HuH-7.5 (cell line): ENCODE measurements at places on chromosomes 11 and 22.

DNA sequence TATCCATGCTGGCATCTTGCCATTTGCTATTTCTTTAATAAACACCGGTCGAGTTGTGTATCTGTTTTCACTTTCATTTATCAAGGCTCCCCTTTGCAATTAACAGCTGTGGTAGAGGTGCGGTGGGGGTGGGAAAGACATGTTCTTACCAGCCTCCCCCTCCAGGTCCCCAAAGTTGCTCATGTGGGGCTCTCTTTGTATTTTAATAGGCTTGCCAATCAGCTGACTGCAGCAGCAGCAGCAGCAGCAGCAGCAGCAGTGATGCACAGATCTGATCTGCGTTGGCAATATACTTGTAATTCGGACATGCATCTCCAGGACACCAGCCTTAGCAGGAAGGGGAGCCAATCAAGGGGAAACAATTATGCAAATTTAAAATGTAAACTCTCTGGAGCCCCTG is 40.3 kb upstream of the E2F8 start:
- DNase-seq = no peak

DNA sequence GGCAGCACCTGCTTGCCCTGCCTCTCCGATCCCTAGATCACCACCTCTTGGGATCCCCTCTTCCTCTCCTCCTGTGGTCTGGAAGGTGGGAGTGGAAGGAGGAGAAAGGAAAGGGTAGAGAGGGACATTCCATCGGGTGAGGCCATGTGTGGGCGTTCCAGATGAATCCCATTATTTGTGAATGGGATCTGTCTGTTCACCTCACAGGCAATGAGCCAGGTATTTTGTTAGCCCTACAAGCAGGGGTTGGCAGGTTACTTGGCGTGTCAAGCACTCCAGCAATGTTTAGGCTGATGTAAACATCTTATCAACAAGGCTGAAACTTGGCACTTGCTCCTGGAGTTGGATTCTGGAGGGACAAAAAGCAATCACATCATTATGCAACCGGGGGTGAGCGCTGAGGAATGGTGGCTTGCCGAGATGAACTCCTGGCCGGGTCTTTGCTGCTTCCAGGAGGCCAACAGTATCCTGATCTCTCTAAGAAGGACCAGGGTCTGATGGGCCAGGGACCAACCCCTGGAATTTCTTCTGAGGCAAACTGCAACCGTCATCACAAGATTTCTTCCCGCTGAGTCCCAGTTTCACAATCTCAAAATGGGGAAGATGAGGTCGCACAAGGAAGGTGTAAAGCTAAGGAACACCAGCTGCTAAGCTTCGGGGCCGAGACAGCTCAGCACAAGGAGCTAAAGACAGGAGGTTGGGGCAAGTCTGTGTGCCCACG is 7.8 kb downstream of the ADAMTS8 start:
- no peak for DNase-seq

DNA sequence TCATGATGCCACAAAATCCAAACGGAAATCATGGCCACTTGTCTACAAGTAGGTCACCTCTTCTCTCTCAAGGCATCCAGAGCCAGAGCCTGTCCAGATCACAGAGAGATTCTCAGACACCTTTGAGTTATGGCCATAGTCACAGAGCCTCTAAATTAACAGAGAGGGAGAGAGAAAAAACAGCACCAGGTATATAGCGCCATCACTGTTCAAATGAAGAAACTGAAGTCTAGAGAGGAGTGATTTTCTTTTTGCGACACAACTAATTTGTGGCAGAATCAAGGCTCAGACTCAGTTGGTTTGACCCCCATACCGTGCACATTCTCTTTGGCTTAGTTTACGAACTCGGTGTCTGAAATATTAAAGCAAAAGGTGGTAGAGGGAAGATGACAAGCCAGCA is 512.9 kb downstream of the NTM start:
- no peak for DNase-seq

DNA sequence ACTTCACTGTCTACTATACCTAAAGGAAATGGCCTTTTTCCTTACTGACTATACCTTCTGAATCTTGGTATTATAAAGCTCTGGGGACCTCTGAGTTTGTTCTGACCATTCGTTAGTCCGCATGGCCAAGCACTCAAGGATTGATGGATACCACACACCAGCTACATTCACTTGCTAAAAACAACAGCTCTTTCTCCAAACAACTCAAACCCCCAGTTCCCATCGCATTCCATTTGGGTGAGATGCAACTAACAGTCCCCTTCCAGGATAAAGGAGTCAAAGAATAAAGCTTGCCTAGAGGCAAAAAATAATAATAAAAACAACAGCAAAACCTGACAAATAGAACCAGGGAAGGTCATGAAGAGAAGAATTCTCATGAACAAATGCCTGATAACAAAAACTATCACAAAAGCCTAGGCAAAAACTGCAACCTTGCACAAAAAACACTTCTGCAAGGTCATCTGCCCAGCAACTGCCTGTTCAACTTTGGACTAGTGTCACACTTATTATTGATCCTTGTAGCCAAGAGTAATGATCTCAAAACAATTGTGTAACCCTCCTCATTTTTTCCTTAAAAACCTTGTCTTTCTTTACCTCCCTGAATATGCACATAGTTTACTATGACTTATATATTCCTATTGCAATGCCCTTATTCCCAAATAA is 139.0 kb upstream of the GUCY1A2 start:
- DNase-seq = no peak

- DNase-seq = no peak
Measured at GRCh38 chr11:18379201-18379600, 15.2 kb upstream of the LDHA start.

DNA sequence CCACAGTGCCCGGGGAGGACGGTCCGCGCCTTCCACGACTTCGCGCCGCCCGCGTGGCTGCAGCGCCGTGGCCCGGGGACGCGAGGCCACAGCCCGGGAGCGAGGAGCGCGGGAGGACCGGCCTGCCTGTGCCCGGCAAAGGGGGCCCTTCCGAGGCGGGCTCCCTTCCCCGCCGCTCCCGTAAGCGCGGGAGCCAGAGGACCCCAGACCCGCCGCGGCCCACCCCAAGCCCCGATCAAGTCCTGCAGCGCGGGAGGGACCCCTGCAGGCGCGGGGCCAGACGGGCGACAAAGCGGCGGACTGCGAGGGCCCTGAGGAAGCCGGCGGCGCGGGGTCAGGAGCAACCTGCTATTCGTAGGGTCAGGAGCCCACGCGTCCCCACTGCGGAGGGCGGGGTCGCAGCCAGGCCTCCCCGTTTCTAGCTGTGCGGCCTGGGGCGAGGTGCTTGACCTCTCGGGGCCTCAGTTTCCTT is 110.3 kb downstream of the WNT7B start:
- DNase-seq = no peak

DNA sequence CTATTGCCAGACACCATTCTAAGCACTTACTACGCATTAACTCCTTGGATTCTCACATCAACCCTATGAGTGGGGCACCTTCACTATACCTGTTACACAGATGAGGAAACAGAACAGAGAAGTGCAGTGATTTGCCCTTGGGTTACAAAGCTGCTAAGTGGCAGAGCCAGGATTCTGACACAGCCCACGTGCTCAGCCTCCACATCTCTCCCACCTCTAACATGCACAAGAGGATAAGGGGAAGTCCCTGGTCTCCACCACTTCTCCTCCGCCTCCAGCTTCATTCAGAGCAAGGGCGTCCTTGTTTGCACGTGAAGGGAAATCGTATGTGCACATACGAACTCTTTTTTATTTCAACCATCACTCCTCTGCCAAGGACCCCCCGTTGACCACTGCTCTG is 53.7 kb downstream of the CDON start:
- no peak for DNase-seq

DNA sequence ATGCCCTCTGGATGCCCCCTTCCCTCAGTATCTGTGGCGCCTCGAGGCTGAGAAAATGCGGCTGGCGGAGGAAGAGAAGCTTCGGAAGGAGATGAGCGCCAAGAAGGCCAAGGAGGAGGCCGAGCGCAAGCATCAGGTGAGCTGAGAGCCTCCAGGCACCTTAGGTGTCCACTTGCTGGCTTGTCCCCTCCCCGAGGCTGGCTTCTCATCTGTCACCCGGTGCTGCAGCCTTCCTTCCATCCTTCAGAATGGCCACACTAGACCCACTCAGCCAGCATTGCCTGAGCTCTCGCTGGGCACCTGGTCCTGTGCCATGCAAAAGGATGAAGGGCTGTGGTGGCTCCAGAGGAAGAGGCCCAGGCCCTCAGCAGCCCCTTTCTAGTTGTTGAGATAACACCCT is 52.3 kb downstream of the MYO7A start:
- DNase-seq = no peak
